ENCODE measurements at places on chromosomes 5 and 9. TPM values are rescaled to one million over a fixed set of nuclear protein-coding genes. Genes with fewer than 3 reads are reported as not detected.

- DNase-seq, result no peak
Observed at GRCh38 chr5:119930490-119930889, 301.1 kb downstream of the FAM170A start.

- no peak for DNase-seq
Observed at GRCh38 chr9:117334101-117334500, 80.8 kb downstream of the ASTN2 start.

Gene UBE2QL1
- total RNA-seq, result 4.4 TPM

DNA sequence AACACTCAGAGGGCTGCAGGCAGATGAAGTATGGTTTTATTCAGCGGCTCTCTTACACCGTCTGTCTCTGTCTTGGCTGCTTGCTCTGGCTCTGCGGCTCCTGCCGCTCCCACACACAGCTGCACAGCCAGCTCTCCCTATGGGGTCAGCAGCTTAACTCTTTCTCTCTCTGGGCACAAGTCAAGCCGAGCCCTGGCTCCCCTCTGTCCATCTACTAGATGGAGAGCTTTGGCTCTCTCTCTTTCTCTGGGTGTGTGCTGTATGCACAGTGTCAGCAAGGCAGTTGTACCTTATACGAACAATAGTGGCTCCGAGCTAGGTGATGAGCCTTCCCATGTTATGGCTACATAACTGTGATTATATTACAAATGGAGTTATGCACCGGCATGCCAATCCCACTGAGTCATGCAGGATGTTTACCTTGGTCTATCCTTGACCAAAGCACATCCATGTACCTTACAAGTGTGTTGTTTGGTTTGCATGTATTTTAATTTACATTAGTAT is 19.3 kb upstream of the PPP2CA start:
- peak; percentile 48 for DNase-seq

- no peak for DNase-seq
Observed at GRCh38 chr9:115359017-115359780, 241.2 kb upstream of the TNC start.

Gene DEPDC1B
- total RNA-seq, result 14.7 TPM

Gene CD180
- total RNA-seq, result not detected

DNA sequence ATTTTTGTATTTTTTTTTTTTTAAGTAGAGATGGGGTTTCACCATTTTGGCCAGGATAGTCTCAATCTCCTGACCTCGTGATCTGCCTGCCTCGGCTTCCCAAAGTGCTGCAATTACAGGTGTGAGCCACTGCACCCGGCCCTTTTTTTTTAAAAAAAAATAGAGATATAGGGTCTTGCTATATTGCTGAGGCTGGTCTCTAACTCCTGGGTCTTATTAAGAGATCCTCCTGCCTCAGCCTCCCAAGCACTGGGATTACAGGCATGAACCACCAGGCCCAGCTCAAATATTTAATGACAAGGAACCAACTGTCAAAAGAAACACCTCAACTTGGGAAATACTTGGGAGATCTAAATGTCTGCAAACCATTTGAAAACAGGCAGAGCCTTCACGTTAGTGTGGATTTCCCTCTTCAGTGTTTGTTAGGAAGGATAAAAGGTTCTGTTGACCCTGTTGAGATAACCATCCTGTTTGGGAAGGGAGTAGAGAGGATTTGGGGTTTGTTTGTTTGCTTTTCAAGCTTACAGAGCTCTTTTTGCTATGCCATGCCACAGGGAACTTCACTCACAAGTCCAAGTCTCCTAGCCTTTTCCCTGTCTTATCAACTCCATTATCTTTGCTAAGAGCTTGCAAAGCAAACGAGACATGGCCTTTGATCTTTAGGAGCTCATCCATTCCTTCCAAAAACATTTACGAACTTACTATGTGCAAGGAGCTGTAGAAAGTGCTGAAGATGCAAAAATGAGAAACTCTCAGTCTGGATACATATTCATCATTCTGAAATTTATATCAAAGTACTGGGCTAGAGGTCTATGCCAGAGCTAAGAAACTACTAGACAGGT is 7.5 kb downstream of the FAXDC2 start:
- no peak for DNase-seq

Gene WNT8A
- total RNA-seq, result not detected

Gene FOXD4L3
- total RNA-seq, result 0.25 TPM

GRCh38 chr9:133717113-133718031 is 20.8 kb downstream of the SARDH start:
- no peak for DNase-seq

- DNase-seq, result no peak
Observed at GRCh38 chr9:97480749-97481148, 20.7 kb upstream of the TMOD1 start.

GRCh38 chr5:77669677-77670076 is 31.2 kb upstream of the OTP start:
- DNase-seq, result no peak

Gene FBP2
- total RNA-seq, result not detected

- no peak for DNase-seq
Observed at GRCh38 chr5:170362102-170362501, 27.1 kb downstream of the KCNMB1 start.

Gene TRPM3
- 1.1 TPM for total RNA-seq

- DNase-seq, result no peak
Observed at GRCh38 chr9:77997611-77998284, 33.9 kb downstream of the GNAQ start.

- DNase-seq, result peak; percentile 57
Observed at GRCh38 chr5:122312591-122313406, 762 bp downstream of the SNCAIP start.

Gene ZCCHC7
- total RNA-seq, result 27.0 TPM

- no peak for DNase-seq
Observed at GRCh38 chr9:2180154-2180553, 165.0 kb downstream of the SMARCA2 start.

GRCh38 chr9:69945671-69946141 is 97.9 kb upstream of the MAMDC2 start:
- no peak for DNase-seq

GRCh38 chr9:129281506-129282145 is 103.6 kb upstream of the IER5L start:
- peak; percentile 31 for DNase-seq

Data from mesothelial cell of epicardium (in vitro differentiated cells).